ENCODE measurements at places on chromosomes 16 and 17. TPM values are rescaled to one million over a fixed set of nuclear protein-coding genes. Genes with fewer than 3 reads are reported as not detected.

CDIPT gene
- total RNA-seq: 108 TPM

KCNG4 gene
- not detected for total RNA-seq

KAT2A gene
- 57.8 TPM for total RNA-seq

SEPTIN12 gene
- not detected for total RNA-seq

AATK gene
- total RNA-seq: 0.48 TPM

MRPL38 gene
- 130 TPM for total RNA-seq

SCIMP gene
- total RNA-seq: not detected

NOG gene
- total RNA-seq: 1.1 TPM

MAPT gene
- total RNA-seq: 1.5 TPM

AP2B1 gene
- 127 TPM for total RNA-seq

GPR142 gene
- total RNA-seq: not detected

FNDC8 gene
- total RNA-seq: not detected

PRDM7 gene
- not detected for total RNA-seq

CES1 gene
- 33.1 TPM for total RNA-seq

XYLT2 gene
- total RNA-seq: 25.2 TPM

HSD11B2 gene
- total RNA-seq: 1.8 TPM

HOXB8 gene
- total RNA-seq: 7.1 TPM

SLC47A1 gene
- total RNA-seq: 23.8 TPM

HID1 gene
- total RNA-seq: 7.8 TPM

GGT6 gene
- total RNA-seq: not detected

TBC1D24 gene
- total RNA-seq: 7.1 TPM

CD300H gene
- total RNA-seq: 0.45 TPM

Measured in A549 treated with CpdA at 1 μM for 4 hours (cell line).